AML-193 (cell line): ENCODE measurements at places on chromosomes 3 and 15.

DNA sequence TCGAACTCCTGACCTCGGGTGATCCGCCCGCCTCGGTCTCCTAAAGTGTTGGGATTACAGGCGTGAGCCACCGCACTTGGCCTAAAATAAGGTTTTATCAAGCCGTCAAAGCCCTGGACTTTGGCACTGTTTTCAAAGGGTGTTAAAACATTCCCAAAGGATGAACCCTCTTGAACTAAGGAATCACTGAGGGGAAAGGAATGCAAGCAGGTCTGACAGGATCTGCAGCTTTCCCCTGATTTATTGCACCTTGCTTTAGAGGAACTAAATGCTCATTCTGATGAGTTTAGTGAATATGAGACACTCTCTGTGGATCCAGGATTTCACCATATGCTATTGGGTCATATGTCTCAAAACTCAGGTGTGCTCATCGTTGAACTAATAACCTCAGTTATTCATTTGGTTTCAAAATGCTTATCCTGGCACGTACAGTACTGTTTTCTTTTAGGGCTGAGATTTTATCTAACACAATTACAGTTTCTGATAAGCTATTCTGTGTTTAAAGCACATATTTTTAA, 63.0 kb upstream of the TSC22D2 start:
- no peak for DNase-seq

GRCh38 chr3:58013973-58014649, 5.9 kb downstream of the FLNB start:
- no peak for DNase-seq

GRCh38 chr3:58994746-58995330, 55.0 kb downstream of the CFAP20DC start:
- DNase-seq = peak; percentile 73

DNA sequence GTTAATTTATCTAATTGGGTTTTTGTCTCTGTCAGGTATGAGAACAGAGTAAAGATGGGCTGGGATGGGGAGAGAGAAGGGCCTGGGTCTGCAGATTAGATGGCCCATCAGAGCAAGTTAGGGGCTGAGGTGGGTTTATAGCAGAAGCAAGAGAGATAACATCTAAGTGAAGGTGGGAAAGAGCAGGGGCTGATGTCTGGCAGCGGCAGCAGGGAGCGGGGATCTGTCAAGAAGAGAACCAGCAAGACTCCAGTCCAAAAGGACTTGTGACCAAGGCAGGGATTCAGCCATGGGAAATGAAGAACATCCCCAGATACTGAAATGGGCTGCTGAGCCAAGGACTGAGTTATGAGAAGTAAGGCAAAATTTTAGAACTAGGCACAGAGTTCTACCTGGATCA, 320.6 kb upstream of the TBL1XR1 start:
- DNase-seq = no peak

DNA sequence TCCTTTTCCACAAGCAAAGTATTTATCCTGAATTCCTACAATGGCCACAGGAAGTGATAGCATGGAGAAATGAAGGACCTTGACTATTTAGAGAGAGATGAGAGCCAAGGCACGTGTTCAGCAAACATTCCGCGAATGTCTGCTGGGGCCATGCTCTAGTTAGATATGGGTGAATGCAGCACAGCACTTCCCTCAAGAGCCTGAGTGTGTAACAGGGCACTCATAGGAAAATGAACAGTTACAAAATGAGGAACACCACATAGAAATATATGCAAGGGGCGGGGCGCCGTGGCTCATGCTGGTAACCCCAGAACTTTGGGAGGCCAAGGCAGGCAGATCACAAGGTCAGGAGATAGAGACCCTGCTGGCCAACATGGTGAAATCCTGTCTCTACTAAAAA, 406.9 kb downstream of the NR2F2 start:
- no peak for DNase-seq

- no peak for DNase-seq
These were observed 100.2 kb downstream of the RORA start for GRCh38 chr15:61128896-61129295.

- DNase-seq = no peak
These were observed 272.2 kb upstream of the CFAP20DC start for GRCh38 chr3:59321881-59322540.

GRCh38 chr15:41511899-41512369, 1.7 kb downstream of the LTK start:
- no peak for DNase-seq

- no peak for DNase-seq
These were observed 40.6 kb downstream of the ADIPOQ start for GRCh38 chr3:186882881-186883685.

DNA sequence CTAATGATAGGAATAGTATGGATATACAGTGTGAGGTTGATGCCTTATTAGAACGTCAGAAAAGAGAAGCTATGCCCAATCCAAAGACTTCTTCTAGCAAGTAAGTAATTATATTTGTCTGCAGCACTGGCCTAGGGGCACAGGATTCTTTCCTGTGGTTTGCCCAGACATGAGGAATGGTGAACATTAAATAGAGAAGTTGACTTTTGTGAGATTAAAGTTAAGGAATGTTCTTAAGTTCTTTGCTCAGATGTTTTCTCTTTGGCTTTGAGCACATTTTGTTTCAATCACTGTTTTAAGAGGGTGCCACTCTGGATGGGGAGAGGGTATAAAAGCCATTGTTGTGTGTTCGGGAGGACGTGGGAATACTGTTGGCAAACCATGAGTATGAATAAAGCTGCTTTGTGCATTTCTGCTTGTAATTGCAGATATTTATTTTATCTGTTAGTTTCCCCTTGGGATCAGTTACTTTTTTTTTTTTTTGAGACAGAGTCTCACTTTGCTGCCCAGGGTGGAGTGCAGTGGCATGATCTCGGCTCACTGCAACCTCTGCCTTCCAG, 8.3 kb downstream of the KIF23 start:
- DNase-seq = no peak

DNA sequence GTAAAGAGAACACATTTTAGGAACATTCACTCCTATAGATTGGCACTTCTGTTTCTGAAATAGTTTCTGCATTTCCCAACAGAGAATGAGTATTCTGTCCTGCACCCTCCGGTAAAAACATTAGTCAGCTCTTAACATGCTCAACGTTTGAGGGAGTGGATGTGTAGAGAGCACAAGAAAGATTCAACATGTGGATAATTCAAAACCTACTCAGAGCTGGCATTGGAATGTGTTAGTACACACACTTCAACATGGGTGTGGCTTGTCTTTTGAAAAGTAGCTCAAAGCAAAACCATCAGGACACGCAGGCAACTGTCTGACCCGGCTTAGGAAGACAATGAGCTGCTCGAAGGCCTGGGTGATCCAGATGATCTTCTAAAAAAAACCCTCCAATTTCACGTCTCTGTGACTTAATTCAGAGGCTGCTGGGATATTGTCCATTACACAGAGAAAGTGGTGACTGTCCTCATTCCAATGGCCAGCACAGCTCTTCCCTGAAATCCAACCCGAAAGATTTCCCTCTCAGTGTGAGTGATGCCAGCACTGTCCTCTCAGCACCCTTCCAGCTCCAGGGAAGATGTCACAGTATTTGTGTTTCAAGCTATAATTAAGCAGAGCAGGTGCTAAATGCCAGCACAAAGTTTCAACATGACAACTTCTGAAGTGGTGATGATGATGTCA, 18.1 kb downstream of the FBN1 start:
- DNase-seq = no peak

DNA sequence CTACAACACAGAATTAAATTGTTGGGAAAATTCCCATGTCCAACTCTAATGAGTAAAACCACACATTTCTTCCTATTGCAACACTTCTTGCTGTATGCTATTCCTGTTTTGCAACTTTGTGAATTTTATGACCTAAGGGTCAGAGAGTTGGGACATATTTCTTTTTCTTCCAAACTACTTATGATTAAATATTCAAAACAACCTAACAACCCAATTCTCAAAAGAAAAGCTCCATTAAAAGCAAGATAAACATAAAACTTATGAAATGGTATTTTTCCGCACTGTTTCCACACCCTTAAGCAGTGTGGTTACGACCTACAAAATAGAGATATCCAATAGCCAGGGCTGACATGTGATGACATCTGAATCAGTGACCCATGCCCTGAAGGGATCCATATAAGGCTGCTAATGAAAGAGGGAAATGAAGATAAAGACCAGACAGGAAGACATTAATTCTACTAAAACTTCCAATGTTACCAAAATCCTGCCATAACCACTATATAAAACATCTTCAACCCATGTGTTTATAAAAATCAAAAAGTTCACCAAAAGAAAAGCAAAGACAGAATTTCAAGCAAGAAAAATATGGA, 45.6 kb downstream of the DMXL2 start:
- peak; percentile 90 for DNase-seq

DNA sequence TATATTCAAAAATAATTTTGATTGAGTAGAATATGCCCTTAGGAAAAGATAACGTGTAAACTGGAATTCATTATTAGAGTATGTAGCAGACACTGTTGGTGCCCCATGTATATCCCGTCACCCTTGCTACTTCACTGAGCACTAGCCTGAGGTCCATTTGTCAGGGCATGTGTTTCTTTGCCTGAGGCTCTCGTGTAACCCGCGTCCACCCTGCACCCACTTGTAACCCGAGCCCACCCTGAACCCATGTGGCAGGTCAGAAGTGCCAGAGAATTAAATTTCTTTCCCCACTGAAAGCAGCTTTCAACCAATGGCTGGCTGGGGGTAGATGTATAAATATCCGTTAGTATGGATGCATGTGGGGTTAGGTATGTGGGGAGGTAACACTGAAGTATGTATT, 474.2 kb upstream of the ZNF385D start:
- no peak for DNase-seq

- DNase-seq = peak; percentile 72
These were observed 959 bp downstream of the ZNF592 start for GRCh38 chr15:84749111-84749991.

DNA sequence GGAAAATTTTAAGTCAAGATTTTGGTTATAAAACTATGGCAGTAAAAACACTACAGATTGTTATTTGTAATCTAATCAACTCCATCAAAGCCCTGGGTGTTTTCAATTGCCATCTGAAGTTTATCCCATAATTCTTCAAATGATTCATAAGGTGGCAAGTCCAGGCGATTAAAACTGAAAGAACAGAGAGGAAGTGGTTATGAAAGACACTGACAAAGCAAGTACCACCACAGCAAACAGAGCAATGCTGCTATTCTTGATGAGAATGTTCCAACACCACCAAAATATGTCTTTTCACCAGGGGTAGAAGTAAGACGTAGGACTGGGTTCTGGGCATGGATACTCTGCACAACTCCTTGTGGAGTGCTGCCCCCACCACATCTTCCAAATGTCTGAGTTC, 86.9 kb upstream of the PRTG start:
- DNase-seq = peak; percentile 1
